Kidney epithelial cell (primary cell): ENCODE measurements at places on chromosomes 1 and 21.

DNA sequence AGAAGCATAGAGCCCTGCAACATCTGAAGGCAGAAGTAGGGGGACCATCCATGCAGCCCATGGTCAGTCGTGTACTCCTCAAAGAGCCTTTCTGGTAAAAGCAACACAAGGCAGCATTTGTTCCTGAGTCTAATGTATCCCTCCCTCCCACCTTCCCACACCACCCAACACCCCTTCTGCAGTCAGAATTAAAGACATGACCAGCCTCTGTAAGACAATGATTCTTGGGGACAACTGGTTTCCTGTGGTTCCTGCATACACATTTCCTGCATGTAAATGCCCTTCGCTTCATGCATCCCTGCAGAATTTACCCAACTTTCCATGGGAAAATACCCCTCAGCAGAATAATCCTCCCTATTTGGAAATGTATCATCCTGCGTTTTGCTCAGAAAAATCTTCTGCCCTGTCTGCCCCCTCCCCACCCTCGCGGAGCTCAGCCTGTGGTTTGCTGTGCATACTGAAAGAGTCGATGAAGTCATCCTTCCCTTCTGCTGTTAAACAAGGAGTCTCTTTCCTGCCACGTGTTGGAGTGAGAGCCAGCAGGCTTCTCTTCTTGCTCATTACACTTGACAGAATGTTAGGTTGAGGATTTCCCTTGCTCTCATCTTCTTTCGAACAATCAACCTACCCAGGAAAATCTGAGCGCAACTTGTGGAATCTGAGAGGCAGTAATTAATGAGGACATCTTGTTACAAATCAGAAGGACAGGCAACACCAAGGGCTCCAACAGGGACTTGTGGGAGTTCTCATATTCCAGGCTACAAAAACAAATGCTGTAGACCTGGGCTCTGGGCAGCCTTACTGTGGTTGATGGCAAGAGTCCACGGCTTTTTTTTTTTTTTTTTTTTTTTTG, 4.7 kb downstream of the TNN start:
- peak; percentile 39 for DNase-seq

GRCh38 chr1:112533029-112533428, 24.3 kb downstream of the WNT2B start:
- DNase-seq: no peak

DNA sequence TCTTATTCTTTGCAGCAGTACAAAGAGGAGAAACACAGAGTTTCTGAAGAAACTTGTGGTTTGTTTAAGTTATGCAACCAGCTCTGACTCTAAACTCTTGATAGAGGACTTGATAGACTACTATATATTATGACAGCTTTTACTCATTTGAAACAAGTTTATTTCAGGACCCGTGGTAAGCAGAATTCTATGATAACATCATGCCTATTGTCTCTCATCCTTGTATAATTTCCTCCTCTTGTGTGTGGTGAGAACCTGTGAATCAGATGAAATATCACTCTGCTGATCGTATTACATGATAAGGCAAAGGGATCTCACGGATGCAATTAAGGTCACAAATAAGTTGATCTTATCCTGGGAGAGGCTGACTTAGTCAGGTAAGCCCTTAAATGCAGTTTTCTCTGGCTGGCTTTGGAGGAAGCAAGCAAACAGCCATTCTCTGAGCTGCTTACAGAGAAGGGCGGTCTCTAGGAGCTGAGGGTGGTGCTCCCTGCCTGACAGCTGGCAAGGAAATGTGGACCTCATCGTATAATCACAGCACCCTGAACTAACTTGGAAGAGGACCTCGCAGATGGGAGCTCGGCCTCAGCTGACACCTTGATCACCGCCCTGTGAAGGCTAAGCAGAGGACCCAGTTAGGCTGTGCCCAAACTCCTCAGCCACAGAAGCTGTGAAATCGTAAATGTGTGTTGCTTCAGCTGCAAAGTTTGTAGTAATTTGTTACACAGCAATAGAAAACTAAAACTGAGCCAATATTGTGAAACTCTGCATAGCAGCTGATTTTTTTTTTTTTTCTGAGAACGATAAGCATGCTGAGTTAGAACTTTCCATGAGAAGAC, 151.1 kb upstream of the DPT start:
- DNase-seq: no peak

DNA sequence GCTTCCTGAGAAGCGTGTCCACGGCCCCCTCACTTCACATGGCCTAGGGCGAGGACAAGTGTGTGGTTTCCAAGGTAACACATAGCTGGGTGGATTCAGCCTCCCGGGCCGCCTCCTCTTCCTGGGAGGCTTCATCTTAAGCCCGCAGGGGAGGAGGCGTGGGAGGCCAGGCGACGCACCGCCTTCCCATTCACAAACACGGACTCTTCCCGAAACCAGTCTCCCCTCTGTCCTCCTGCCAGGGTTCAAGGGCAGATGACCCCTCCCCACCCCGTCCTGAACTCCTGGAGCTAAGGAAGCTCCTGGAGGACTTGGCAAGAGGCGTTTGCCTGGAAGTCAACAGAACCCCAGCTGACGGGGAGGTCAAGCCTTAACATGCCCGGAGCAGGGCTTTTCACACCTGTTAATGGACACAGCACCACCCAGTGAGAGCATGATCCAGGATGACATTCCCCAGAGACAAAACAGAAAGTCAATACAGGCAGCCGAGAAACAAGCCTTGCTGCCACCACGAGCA, 56.7 kb downstream of the KCNN3 start:
- DNase-seq: no peak

DNA sequence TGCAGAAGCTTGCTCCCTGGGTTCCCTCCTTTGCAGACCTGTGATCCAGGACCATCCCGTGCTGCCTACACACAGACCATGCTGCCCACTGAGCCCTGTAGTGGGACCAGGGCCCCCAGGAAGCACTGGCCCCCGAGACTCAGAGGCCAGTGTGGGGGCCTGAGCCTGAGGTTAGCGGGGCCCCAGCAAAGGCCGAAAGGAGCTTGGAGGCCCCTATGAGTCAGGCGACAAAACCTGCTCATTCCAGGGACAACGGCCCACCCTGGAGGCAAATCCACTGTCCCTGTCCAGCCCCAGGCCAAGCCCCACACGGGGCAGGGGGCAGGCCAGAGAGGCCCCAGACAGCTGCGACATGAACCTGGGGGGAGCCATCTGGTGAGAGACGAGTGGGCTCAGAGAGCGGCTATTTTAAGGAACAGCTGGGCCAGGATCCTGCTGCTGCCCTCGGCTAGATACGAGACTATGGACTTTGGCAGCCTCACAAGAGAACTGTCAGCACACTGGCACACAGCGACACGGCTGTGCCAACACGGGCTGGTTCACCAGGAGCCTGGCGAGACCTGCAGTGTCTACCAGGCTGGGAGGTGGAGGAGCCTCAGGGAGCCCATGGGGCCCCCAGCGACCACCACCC, 74.7 kb downstream of the ARHGEF16 start:
- no peak for DNase-seq

- DNase-seq: peak; percentile 14
Measured at GRCh38 chr1:42035205-42035829, 116.6 kb upstream of the HIVEP3 start.

- DNase-seq: no peak
Measured at GRCh38 chr1:67777016-67777415, 56.3 kb downstream of the GNG12 start.

DNA sequence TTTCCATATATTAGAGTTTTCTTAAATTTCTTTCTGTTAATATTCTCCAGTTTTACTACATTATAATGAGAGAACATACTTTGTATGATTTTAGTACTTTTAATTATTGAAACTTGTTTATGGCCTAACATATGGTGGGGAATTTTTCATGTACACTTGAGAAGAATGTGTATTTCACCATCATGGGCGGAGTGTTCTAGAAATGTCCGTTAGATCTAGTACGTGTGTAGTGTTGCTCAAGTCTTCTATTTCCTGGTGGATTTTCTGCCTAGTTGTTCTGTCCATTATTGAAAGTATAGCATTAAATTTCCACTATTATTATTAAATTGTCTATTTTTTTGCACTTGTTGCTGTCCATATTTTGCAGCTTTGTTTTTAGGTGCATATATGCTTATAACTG, 64.0 kb upstream of the RGS21 start:
- no peak for DNase-seq

GRCh38 chr1:66433611-66434010, 100.3 kb upstream of the SGIP1 start:
- DNase-seq: no peak

GRCh38 chr1:247540581-247540980, 4.3 kb upstream of the OR2C3 start:
- no peak for DNase-seq

- no peak for DNase-seq
Measured at GRCh38 chr21:42644223-42645208, 8.9 kb upstream of the PDE9A start.
